ENCODE measurements at places on chromosomes 4 and X.

DNA sequence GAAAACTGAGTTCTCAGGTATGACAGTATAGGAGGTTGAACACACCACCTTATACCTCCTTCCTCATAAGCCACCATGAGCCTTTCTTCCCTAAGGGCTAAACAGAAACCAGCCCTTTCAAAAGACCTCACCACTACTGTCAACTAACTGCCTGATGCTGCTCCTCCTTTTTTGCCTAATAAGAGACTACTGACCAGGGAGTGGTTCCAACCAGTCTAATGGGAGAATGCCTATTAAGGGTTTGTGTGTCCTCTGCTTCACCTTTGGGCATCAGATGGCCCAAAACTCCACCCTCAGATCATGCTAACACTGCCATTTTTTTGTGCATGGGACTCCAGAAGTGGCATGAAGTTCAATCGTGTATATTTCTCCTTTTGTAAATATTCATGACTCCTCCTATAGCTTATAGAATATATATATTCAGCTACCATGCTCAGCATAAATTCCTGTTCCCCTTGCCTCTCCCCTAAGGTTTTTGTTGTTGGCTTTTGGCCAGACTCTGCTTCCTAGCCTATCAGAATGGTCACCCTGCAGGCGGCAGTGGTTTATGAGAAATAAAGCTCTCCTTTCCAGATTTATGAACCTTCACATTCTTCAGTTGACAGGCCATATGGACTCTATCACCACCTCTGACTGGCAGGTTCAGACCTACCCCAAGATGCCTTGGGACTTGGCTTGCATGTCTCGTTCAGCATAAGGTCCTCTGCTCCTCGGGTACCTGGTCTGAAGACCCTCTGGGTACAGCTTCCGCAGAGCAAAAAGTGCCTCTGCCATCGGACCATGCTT, 28.2 kb downstream of the FGFBP1 start:
- no peak for DNase-seq

DNA sequence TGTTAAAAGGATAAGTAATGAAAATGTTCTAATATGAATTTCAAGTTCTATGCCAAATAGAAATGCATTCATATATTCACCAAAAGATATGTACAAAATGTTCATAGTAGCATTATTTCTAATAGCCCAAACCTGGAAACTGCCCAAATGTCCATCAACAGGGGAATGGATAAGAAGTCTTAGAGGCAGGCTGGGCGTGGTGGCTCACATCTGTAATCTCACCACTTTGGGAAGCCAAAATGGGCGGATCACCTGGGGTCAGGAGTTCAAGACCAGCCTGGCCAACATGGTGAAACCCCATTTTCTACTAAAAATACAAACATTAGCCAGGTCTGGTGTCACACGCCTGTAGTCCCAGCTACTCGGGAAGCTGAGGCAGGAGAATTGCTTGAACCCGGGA, 2.3 kb upstream of the HPRT1 start:
- DNase-seq, result no peak

- DNase-seq, result no peak
Measured at GRCh38 chr4:16337936-16338335, 111.7 kb upstream of the TAPT1 start.

GRCh38 chrX:13005661-13006473, 31.0 kb downstream of the TMSB4X start:
- DNase-seq, result peak; percentile 89

DNA sequence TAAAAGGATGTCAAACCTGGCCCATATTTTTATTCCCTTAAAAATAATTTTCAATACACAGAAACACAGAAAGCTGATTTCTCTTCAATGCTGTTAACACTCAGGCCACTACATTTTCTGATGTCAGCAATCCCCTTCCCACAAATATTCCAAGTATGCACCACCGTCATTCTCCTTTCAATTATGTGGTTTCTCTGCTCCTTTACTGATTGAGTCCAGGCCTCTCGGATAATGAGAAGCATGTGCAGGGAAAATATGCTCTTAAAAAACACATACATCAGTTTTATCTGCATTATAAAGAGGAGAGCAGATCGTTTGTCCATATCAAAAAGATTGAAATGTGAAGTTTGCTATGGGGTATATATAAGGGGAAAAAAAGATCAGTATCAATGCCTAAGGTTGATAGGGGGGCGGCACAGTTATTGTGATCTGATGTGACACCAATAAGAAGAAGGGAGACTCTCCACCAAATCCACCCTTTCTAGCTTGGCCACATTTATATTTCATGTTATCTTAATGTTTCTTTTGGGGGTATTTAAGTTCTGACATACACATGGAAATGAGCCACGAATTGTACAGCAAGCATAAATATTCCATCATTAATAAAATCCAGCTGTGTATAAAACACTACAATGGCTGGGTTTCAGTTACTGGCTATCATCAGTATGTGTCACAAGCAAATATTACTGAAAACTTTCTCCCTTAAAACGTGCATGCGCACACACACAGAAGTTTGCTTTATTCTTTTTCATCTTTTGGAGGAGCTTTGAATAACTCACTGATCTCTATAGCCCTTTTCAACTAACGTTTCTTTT, 6.4 kb downstream of the AMOT start:
- no peak for DNase-seq

- no peak for DNase-seq
Measured at GRCh38 chr4:26030260-26030667, 116.2 kb downstream of the SMIM20 start.

DNA sequence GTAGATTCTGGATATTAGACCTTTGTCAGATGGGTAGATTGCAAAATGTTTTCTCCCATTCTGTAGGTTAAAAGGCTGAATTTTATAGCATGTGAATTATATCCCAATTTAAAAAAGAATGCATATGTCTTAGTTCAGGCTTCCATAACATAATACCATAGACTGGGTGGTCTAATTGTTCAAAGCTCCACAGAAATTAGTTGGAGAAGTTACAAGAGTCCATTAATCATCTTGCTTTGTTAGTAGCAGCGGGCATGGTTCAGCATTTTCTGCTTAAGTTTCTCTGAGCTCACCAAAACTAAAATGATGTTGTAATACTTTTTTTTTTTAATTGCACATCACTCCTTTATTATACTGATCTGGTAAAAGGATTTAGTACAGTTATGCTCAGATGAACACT, 1.8 kb downstream of the PGAM4 start:
- no peak for DNase-seq

- DNase-seq, result no peak
Measured at GRCh38 chrX:111164728-111165127, 68.7 kb downstream of the PAK3 start.

GRCh38 chr4:102809691-102810090, 17.7 kb downstream of the UBE2D3 start:
- no peak for DNase-seq

- DNase-seq, result no peak
Measured at GRCh38 chr4:72663828-72664227, 94.8 kb upstream of the ADAMTS3 start.

DNA sequence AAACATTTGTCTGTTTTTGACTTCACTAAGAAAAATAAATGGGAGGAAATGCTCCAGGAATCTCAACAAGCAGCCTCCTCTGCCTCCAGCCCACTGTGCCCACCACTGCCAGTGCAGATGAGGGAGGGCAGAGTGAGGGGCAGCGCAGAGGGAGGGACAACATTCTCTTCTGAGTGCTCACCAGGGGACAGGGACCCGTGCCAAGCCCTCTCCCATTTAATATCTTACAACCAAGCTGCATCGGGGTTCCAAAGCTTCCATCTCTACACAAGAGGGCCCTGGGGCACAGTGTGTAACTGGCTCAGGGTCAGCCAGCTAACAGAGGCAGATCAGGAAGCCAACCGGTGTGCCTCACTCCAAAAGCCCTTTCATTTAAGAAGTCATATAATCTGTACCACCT, 120.4 kb downstream of the NSUN7 start:
- no peak for DNase-seq

DNA sequence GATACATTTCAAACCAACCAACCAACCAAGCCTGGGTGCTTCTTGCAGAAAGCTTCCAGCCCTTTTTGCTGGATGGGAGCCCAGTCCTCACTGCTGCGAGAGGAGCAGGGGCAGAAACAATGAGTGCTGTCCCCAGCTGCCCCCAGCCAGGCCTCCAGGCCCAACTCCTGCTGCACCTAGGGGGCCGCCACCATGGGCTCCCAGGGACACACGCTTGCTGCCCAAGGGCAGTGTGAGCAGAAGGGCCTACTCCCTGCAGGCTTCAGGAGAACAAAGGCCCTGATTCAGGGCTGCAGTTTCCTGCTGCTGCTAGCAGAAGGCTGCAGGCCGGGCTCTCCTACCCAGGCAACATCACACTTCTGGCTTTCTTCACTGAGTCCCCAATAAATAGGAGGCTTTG, 37.7 kb upstream of the ENPP6 start:
- DNase-seq, result no peak

- DNase-seq, result no peak
Measured at GRCh38 chrX:136778916-136779315, 1.8 kb downstream of the ARHGEF6 start.

DNA sequence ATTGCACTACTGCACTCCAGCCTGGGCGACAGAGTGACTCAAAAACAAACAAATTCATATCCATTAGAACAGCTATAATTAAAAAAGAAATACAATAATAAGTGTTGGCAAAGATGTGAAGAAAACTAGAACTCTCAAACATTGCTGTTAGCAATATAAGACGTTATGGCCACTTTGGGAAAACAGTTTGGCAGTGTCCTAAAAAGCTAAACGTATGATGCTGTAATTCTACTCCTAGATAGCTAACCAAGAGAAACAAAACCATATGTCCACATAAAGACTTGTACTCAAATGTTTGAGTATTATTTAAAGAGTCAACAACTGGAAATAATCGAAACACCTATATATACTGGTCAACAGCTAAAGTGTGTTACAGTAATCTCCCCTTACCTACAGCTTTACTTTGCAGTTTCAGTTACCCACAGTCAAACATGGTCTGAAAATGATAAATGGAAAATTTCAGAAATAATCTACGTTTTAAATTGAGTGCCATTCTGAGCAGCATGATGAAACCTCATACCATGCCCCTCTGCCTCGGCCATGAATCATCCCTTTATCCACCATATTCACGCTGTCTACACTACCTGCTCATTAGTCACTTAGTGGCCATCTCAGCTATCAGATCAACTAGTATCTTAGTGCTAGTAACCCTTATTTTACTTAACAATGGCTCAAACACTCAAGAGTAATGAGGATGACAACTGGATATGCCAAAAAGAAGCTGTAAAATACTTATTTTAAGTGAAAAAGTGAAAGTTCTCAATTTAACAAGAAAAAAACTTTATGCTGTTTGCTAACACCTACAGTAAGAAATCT, 4.9 kb downstream of the ELF2 start:
- DNase-seq, result no peak

DNA sequence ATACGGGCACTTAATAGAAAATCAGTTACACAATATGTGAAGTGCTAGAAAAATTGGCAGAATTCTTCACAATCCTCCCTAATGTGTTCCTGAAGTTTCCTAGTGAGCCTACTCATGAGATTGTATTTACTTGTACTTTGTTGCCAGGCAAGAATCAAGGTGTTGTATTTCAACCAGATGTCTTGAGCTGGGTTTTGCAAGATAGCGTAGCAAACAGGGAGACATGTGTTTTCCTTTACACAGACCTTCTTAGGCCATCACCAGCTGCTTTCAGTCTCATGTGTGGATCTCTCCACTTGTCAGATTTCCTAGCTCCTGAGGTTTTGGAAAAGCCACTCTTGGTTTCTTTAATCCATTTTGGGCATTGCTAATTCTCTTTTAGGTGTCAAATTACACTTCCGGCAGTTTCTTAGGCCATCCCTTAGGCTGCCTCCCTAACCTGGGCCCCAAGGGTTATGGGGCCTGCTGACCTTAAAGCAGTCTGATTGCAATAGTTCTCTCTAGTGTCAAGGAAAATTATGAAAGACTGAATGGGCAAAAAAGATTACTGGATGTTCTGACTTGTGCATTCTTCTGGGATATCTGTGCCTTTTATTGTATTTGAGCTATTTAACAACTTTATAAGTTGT, 12.2 kb upstream of the EDA start:
- DNase-seq, result no peak

- DNase-seq, result no peak
Measured at GRCh38 chr4:10346023-10346422, 111.2 kb downstream of the ZNF518B start.

GRCh38 chrX:134013092-134013497, 27.7 kb upstream of the GPC3 start:
- no peak for DNase-seq

GRCh38 chr4:156536661-156537060, 434.9 kb downstream of the PDGFC start:
- no peak for DNase-seq

GRCh38 chrX:114717921-114718320, 134.0 kb downstream of the HTR2C start:
- no peak for DNase-seq

GRCh38 chr4:145546175-145546915, 64.7 kb downstream of the SMAD1 start:
- no peak for DNase-seq

GRCh38 chr4:7738458-7739076, 201.1 kb downstream of the AFAP1 start:
- DNase-seq, result no peak

DNA sequence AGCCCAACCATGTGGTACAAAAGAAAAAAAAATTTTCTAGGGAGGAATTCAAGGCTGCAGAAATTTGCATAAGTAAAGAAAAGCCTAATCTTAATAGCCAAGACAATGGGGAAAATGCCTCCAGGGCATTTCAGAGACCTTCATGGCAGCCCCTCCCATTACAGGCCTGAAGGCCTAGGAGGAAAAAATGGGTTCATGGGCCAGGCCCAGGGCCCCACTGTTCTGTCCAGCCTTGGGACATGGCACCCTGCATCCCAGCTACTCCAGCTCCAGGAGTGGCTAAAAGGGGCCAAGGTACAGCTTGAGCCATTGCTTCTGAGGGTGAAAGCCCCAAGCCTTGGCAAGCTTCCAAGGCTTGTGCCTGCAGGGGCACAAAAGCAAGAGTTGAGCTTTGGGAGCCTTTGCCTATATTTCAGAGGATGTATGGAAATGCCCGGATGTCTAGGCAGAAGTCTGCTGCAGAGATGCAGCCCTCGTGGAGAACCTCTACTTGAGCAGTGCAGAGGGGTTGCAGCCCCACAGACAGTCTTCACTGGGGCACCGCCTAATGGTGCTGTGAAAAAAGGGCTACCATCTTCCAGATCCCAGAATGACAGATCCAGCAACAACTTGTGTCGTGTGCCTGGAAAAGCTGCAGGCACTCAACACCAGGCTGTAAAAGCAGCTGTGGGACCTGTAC, 111.0 kb downstream of the ANXA10 start:
- DNase-seq, result no peak

GRCh38 chr4:123597586-123597985, 201.0 kb downstream of the SPRY1 start:
- no peak for DNase-seq

DNA sequence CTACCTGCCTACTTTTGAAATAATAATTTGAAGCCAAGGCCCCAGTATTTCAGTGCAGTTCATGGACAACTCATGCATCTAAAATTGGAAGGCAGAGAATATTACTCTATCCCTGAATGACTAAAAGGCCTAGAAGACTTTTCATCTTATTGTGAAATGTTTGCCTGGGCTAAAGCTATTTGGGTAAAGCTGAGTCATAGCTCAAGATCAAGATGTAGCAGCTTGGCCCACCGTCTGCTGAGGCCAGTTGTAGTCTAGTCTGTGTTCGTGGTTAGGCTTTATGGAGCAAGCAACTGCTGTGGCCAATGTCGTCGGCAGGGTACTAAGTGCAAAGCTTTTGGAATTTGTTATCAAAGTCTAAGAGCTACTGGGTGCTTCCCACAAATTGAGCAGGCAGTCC, 929.1 kb downstream of the RAB28 start:
- no peak for DNase-seq

GRCh38 chr4:98645527-98645926, 12.9 kb downstream of the TSPAN5 start:
- no peak for DNase-seq

- no peak for DNase-seq
Measured at GRCh38 chr4:158018221-158018830, 154.5 kb downstream of the GASK1B start.

All from GM12878 (cell line).